Suprapubic skin (tissue), 4 donors: ENCODE measurements at places on chromosomes 12 and 14.

GRCh38 chr14:101257551-101257950, 303.7 kb upstream of the DIO3 start:
- H3K36me3 ChIP-seq: no peaks in the 10 kb centered on the region
- H3K4me3 ChIP-seq: no peak overlapping the region
- no peaks in the 10 kb centered on the region for H3K4me1 ChIP-seq
- H3K27ac ChIP-seq: no peak overlapping the region

- peaks cover 3% of the 10 kb centered on the region for H3K36me3 ChIP-seq
- H3K4me3 ChIP-seq: no peak overlapping the region
- H3K27ac ChIP-seq: no peak overlapping the region
- no peaks in the 10 kb centered on the region for H3K27me3 ChIP-seq
- DNase-seq: no peak
Observed at GRCh38 chr14:102249041-102249440, 55.9 kb downstream of the MOK start.

GRCh38 chr14:91398707-91399106, 18.9 kb downstream of the CCDC88C start:
- H3K27me3 ChIP-seq: peaks cover 3% of the 10 kb centered on the region
- no peaks in the 10 kb centered on the region for H3K36me3 ChIP-seq
- H3K4me3 ChIP-seq: no peak overlapping the region
- no peak overlapping the region for H3K27ac ChIP-seq

GRCh38 chr14:64711039-64711438, 6.8 kb downstream of the PLEKHG3 start:
- H3K4me1 ChIP-seq: peaks cover 72% of the 10 kb centered on the region
- no peak overlapping the region for H3K4me3 ChIP-seq
- H3K27me3 ChIP-seq: no peaks in the 10 kb centered on the region

DNA sequence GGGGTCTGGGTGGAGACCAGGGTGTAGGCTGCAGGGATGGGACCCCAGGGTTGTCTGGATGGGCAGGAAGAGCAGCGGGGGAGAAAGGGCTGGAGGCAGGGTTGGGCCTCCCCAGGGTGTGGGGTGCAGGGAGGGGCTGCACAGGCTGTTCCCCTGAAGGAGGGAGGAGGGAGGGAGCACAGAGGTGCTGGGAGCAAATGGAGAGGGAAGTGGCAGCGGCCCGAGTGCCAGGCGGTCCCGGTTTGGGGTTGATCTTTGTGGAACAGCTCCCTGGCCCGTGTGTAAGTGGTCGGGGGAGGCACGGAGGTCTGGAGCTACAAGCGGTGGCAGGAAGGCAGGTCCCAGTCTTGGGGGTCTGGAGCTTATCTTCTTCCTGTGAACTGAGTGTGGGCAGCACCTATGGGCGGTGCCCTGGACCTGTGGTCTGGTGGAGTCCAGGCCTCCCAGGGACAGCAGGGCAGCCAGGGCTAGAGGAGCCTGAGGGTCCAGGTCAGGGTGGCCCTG, 391.6 kb downstream of the TMEM121 start:
- no peak overlapping the region for H3K4me3 ChIP-seq
- peak; percentile 33 for DNase-seq
- H3K27ac ChIP-seq: no peak overlapping the region
- no peaks in the 10 kb centered on the region for H3K4me1 ChIP-seq
- no peaks in the 10 kb centered on the region for H3K27me3 ChIP-seq
